ENCODE measurements at places on chromosomes 12 and 14. TPM values are rescaled to one million over a fixed set of nuclear protein-coding genes. Genes with fewer than 3 reads are reported as not detected.

The C12orf56 gene
- total RNA-seq = not detected

The GPR84 gene
- not detected for total RNA-seq

The TDRD9 gene
- total RNA-seq = not detected

The ALX1 gene
- total RNA-seq = not detected

The GLIPR1 gene
- 252 TPM for total RNA-seq

The RPL10L gene
- not detected for total RNA-seq

The COCH gene
- not detected for total RNA-seq

The CLEC2B gene
- total RNA-seq = not detected

The C12orf54 gene
- not detected for total RNA-seq

The TCL1B gene
- not detected for total RNA-seq

GRCh38 chr14:22552827-22553076 lies 36.3 kb downstream of the DAD1 start:
- no peak for DNase-seq

DNA sequence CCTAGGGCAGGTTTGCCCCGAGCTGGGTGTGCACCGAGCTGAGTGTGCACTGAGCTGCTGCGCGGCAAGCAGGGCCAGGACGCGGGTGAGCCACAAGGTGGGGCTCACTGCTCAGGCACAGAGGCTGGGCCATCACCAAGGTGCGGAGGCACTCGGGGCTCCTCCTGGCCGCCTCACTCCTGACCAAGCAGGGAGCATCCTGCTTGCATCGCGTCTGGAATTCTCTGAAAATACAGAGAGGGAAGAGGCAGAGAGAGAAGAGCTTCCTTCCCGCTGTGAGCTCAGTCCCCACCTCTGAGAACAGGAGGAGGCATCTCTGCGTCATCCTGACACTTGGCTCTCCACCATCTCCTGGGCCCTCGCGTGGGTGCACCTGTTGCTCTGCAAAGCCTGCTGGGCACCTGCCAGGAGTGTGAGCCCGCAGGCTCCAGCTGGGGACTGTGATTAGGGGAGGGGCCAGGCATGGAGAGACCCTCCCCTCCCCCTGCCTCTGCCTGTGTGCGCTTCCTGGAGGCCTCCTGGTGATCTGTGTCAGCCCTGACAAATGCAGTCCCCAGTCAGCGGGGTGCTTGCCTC lies 116.3 kb downstream of the GLT1D1 start:
- DNase-seq = no peak

DNA sequence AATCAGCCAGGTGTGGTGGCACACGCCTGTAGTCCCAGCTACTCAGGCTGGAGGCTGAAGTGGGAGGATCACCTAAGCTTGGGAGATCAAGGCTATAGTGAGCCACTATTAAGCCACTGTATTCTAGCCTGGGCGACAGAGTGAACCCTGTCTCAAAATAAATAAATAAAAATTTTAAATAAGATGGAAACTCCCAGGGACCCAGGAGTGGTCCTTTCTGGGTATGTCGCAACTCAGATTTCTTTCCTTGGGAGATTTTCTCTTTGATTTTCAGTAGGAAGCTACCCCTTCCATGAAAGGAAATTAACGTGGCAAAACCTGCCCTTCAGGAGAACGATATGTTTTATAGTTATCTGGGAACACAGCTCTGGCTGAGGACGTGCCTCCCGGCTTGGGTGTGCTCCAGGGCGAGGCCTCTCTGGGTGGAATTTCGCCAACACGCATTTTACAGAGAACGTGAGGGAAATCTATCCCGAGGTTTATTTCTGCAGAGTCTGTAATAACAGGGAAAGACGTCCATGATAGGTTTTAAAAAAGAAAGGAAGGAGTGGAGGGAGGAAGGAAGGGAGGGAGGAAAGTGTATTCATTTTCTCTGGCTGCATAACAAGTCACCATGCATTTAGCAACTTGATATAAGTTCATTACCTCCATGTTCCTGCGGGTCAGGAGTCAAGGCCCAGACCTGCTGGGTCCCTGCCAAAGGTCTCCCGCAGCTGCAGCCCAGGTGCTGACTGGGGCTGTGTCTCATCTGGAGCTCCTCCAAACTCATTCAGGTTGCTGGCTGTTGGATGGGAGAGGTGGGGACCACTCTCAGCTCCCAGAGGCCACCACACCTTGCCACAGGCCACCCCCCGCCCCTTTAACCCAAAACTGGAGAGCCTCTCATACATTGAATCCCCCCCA lies 80.6 kb upstream of the GSC start:
- no peak for DNase-seq

- DNase-seq = no peak
These were observed 150.9 kb downstream of the MED13L start for GRCh38 chr12:116126610-116127009.

DNA sequence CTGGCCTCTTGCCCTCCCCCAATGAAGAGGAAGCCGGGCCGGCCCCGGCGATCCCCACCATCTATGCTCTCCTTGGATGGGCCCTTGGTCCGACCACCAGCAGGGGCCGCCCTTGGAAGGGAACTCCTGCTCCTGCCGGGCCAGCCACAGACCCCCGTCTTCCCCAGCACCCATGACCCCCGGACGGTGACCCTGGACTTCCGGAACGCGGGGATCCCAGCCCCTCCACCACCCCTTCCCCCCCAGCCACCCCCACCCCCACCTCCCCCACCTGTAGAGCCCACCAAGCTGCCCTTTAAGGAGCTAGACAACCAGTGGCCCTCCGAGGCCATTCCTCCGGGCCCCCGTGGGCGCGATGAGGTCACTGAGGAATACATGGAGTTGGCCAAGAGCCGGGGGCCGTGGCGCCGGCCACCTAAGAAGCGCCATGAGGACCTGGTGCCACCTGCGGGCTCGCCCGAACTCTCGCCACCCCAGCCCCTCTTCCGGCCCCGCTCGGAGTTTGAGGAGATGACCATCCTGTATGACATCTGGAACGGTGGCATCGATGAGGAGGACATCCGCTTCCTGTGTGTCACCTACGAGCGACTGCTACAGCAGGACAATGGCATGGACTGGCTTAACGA lies 19.4 kb downstream of the SETD1B start:
- no peak for DNase-seq

GRCh38 chr14:90758959-90759358 lies 57.3 kb downstream of the TTC7B start:
- no peak for DNase-seq

- DNase-seq = no peak
These were observed 1.1 kb downstream of the NAP1L1 start for GRCh38 chr12:76083246-76083903.

DNA sequence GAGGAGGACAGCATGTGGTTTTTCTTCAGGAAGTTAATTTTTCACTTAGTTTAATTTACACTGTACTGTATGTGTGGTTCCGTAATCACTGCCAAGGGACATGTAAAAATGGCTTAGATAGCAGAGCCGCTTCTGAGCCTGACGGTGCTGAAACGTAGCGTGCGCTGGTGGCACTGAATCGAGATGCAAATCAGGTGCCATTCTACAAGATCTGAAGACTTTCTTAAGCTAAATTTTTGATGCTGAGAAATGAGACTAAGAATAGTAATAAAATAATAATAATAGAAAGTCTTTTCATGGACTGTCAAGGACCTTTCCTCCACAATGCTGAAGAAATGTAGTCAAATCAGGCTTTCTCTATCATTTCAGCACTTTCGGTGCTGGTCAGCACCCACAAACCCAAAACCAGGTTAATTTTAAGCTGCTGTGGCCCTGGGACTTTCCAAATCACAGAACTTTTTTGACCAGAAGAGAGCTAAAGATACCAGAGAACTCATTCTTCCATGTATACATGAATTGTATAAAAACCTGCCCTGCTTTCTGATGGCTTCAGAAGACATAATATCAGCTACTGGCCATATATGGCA lies 183.3 kb upstream of the LMO3 start:
- DNase-seq = no peak

DNA sequence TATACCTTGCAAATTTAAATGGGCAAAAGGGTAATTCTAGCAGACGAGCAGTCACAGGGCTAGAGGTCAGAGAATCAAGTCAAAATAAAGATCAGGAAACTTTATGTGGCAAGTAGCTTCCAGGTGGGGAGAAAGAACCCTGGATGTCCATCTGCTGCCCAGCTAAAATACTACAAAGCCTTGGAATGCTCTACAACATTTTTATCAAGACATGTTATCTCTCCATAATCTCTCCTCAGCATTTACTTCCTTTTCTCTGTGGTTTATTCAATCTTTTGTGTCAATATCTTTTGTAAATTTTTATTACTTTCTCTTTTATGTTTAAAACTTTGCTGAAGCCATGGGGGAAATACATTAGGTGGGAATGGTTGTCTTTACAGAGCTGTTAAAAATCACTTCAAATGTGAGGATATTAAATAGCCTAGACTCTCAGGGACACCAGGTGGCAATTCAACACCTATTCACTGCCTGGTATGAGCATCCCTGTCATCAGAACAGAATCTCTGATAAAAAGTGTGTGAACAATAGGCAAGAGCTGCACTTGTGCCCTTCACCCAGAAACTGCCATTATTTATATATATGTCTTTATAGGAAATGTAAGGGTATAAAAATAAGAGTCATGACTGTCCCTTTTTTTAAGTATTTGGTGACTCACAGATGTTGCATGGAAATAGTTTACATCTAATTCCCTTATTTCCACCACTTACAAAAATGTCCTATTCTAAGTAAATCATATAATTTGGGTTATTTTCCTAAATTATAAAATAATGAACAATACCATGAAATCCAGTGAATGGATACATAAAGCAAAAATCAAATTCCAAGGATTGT lies 152.9 kb downstream of the EPS8 start:
- no peak for DNase-seq

GRCh38 chr14:75422169-75422568 lies 5.7 kb upstream of the JDP2 start:
- peak; percentile 81 for DNase-seq

GRCh38 chr12:43964961-43965360 lies 129.1 kb downstream of the TMEM117 start:
- DNase-seq = no peak

DNA sequence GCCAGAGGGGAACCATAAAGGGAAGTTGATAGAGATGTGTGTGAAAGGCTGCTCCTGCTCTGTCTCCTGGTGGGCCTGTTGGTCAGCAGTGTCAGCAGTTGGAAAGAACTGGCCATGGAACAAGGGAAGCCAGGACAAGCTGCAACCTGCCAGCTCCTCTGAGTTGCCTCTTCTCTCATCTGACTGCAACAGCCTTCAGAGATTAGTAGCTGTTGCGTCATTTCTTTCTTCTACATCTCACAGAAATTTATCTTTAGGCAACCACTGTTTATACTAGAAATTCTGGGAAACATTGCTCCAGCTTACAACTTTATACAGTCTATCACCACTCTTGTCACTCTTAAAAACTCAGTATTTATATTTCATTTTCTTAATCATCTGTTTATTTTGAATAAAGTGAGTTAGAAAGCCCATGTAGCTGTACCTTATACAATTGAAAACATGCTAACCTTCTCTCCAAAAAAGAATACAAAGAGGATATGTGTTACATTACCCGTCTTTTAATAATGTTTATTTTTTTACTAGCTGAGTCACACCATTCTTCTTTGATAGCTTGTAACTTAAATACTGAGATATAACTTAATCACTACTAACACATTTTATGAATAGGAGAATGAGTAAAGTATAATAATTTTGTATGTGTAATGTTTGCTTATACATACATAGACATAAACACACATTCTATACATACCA lies 224.2 kb downstream of the LRFN5 start:
- DNase-seq = no peak

DNA sequence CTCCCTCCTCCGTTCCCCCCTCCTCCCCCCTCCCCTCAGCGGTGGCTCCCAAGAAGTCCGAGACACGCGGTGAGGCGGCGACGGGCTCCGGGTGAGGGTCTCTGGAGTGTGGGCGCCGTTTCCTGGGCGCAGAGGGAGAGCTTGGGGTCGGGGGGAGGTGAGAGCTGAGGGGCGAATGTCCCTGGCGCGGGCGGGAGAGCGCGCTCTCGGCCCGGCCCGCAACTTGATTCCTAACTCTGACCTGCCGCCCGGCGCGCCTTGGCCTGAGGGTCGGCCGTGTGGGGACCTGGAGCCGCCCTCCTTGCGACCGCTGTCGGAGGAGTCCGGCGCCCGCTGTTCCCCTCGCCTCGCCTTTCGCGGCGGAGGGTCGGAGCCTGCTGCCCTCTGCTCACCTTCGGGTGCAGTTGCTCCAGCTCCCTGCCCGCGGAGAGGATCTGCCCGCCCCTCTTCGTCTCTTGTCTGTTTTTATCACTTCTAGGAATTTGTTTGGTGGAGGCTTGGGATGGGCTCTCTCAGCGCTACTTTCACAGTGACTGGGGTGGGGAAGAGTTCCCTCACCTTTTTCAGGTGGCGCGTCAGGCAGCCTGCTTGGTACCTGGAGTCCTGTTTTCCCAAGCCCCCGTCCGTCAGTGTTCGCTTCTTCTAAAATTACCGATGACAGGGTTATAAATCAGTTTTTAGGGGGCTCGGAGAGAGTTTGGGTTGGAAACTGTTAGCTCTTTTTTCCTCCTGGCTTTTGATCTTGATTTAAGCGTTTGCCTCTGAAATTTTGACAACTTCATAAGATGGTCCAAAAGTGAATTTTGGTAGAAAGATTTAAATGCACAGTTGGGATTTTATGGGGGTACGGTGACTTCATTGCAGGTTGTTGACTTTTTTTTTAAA lies 495 bp downstream of the ADIPOR2 start:
- no peak for DNase-seq
